Neural cell (in vitro differentiated cells): ENCODE measurements at places on chromosomes 13 and 19. TPM values are rescaled to one million over a fixed set of nuclear protein-coding genes. Genes with fewer than 3 reads are reported as not detected.

SNRNP70 gene
- polyA plus RNA-seq = 721 and 833 TPM in 2 replicates

EDDM13 gene
- not detected in 2 replicates for polyA plus RNA-seq

ZNF221 gene
- polyA plus RNA-seq = 7.4 and 7.6 TPM in 2 replicates

SHANK1 gene
- polyA plus RNA-seq = 3.2 and 7.9 TPM in 2 replicates

ERICH4 gene
- not detected in 2 replicates for polyA plus RNA-seq

KRTDAP gene
- polyA plus RNA-seq = not detected in 2 replicates

CGB3 gene
- not detected in 2 replicates for polyA plus RNA-seq

APOC1 gene
- polyA plus RNA-seq = not detected in 2 replicates

GRK1 gene
- polyA plus RNA-seq = 0.06 and 0.10 TPM in 2 replicates
